ENCODE measurements at places on chromosomes 5 and 9.

DNA sequence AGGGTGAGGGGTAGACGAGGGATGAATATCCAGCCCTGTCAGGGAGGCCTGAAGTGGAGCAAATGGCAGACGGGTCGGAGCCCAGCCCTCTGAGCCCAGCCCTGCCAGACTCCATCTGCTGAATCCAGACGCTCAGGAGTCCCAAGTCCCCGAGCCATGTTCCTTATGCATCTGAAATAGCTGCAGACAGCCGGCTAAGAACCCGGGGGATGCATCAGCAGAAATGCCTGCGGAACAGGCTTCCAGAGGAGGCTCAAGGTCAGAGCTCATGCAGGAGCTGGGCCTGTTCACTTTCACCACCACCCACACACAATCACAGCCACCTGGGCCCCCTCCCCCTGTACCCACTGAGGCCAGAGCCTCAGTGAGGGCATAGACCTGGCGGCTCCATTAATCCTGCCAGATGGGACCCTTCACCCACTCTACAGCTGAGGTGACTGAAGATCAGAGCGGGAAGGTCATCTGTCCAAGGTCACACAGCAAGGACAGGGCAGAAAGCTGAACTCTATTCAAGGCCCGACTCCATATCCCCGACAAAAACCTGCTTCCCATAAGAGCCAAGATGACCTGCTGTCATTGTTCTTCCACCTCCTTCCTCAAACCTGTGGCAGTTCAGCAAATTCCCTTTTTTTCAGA is 24.4 kb upstream of the AKNA start:
- DNase-seq: no peak

DNA sequence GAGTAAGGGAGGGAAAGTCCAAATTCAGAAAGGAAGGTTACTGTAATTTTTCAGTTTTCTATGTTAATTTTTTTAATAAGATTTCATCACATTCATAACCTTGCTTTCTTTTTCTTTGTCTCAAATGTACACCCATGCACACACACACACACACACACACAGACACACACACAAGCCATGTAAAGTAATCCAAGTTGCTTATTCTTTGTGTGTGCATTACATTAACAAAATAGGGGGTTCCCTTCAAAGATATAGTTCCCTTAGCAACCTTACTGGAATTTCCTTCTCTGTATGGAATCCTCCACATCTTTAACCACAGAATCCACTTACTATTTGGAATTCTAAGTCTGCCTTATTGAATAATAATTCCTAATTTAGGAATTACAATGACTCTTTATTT is 32.7 kb downstream of the ZNF366 start:
- no peak for DNase-seq

- DNase-seq: no peak
Measured at GRCh38 chr5:69372394-69372793, 2.8 kb downstream of the RAD17 start.

- DNase-seq: no peak
Measured at GRCh38 chr5:25094219-25094618, 449.4 kb upstream of the CDH10 start.

DNA sequence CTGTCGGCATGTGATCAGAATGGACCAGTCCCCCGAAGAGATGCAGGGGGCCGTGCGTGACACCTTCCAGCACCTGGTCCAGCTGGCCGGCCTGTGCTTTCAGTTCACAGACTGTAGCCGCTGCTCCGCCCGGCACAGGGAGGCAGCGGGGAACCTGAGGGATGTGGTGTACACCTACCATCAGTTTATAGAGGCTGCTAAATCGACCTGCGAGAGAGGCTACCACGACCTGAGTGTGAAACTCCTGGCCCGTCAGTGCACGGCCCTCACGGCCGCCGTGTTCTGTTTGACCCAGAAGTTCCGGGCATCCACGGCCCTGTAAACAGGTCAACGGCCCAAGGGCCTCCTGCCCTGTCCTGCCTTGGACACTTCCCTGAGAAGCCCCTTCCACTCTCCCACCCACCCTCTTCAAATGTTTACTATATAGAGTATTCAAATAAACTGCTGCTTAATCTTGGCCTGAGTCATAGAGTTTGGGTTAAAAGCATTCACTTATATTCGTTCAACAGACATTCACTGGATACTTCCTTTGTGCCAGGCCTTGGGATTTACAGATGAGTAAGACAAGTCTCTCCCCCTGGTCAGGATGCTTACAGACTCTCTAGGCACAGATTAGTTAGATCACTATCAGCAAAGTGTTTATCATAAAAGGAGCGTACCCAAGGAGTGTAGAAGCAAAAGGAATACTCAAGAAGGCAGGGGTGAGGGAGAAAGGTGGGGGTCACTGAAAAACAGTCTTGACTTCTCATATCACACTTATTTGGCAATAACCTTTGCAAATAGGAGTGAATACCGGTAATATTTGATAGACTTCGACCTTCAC is 6.9 kb upstream of the TRMT10B start:
- no peak for DNase-seq

- DNase-seq: no peak
Measured at GRCh38 chr5:74152625-74153254, 487.8 kb downstream of the ENC1 start.

- no peak for DNase-seq
Measured at GRCh38 chr9:111828193-111828592, 33.5 kb upstream of the SHOC1 start.

GRCh38 chr5:138872841-138873465 is 2.2 kb downstream of the LRRTM2 start:
- DNase-seq: no peak

DNA sequence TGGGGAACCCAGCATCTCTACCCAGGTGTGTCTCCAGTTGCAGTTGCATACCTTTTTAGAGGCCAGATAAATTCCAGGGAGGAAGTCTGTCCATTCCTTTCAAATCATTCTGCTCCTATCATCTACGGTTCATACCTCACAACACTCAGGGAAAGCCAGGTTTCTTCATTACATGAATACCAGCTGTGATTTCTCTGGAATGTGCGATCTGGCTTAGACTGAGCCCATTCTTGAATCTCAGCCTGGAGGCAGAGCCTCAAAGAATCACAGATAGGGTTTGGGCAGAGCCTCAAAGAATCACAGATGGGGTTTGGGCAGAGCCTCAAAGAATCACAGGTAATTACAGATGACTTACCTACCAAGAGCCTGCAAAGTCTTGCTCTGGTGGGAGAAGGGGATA is 7.2 kb downstream of the P4HA2 start:
- no peak for DNase-seq

GRCh38 chr5:2254406-2254805 is 371.7 kb upstream of the IRX4 start:
- no peak for DNase-seq

GRCh38 chr9:75390951-75391350 is 302.6 kb downstream of the OSTF1 start:
- DNase-seq: no peak

DNA sequence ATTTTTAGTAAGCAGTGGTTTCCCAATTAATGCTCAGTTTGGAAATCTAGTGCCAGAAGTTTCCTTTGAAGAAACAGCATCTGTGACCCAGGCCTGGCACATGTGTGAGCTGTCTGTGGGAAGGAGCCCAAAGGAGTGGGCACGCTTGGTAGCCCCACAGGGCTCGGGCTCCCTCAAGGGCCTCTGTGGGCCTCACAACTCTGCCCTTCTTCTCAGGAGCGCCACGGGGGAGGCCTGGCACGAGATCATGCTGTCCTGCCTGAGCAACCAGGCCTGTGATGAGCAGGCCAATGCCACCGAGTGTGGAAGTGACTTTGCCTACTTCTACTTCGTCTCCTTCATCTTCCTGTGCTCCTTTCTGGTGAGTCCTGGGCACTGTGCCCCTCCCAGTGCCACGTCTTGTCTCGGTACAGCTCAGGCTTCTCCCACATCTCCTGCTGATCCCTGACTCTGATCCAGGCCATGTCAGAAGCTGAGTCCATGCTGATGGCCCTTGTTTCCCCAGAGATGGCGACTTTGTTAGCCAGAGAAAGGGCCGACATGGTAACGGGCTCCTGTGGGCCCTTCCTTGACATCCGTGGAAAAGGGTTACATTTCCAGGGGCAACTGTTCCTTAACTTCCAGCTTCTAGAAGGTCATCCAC is 200.4 kb downstream of the CACNA1B start:
- DNase-seq: no peak

- DNase-seq: no peak
Measured at GRCh38 chr5:92917044-92917443, 664.0 kb downstream of the NR2F1-AS1 start.

- no peak for DNase-seq
Measured at GRCh38 chr5:105877592-105877991, 1793.1 kb downstream of the EFNA5 start.

DNA sequence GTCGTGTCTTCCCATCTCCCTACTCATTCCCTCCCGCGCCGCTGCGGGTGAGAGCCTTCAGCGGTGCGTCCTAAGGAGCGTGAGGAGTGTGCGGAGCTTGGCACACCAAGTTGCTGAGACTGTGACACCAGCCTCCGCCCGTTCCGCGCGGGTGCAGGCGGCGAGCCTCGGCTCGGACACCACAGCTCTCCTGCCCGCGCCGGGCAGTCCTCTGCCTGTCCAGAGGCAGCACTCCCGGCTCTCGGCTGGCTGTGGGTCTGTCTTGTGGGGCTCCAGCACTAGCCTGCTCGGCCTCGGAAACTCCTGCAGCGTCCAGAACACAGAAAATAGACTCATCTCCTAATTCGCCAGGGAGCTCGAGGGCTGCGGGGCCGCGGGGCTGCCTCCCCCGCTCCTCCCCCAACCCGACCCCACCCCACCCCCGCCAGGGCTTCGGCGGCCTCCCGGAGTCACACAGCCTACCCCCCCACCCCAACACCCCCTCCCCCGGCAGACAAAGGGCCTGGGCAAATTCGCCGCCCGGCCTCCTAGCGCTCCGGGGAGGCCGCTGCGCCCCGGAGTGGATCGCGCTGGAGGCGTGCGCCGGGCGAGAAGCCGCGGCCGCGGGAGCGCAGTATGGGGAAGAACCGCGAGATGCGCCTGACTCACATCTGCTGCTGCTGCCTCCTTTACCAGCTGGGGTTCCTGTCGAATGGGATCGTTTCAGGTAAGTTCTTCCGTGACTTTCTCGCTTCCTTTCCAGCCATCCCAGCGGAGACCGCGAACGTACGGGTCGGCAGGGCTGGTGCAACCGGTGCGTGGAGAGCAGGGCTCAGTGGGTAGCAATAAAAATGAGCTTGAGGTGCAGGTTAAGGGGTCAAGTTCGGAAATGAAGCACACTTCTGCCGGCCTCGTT is at the start of gene ADAMTS19:
Gene ADAMTS19, plus strand, starts transcription at position 522 of the 895 bp plus-strand sequence. Its CDS starts 94 bp downstream, at position 616.
- DNase-seq: no peak

DNA sequence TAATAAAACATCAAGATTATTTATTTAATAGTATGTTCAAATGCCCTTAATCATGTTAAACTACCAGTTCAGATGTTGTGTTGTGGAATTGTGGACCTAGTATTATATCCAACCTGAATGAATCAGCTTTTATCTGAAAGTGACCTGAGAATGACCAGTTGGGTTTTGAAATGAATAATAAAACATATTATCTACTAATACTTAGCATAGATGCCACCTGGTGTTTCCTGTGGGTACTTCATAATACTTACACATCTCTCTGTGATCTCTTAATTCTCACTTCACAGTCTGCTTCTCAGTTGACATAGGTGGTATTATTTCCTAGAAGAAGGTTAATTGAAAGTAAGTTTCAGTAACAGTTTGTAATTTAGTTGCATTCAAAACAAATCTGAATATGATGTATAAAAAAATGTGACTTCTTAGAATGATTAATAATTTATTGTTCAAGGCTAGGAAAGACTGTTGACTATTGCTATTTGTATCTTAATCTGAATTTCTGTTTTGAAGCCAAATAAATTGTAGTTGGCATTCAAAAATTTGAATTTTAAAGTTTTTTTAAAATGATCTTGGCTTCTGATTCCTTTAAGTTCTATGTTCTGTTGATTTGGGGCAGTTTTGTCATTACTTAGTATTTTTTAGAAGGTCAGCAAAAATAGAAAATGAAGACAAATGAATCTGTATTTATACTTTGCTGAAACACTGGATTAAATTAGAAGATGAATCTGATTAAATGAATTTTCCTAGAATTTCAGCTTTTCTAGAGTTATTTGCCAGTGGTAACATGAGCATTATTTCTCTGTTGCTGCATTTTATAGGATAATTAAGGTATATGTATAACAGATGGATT is 48.2 kb downstream of the KIF2A start:
- peak; percentile 32 for DNase-seq

DNA sequence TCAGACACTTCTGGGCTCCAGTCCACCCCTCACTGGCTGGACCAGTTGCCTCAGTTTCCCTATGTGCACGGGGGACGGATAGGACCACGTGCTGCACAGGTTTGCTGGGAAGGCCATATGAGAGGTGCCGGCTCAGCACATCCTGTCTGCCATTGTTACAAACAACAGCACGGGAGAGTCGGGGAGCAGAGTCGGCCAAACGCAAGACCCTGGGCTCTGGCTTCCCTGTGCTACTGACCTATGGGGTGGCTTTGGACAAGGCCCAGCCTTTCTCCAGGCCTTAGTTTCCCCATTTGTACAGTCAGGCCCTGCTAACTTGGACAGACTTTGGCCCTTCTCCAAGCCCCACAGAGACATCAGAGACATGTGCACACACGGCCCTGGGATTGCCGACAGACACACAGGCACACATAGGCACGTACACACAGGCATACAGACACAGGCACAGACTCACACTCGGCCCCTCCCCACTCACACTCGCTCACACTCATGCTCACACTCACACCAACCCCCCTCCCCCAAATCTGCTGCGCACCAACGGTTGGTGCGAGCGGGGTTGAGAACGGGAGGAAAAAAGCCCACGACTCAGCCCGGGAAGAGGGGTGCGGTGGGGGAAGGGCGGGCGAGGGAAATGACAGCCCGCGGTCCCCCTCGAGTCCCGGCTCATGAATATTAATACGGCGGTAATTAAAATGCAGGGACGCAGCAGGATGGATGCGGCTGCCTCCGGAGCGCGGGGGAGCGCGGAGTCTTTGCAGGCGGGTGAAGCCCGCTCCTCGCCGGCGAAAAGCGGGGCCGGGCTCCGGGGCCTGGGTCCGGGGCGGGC is 133.0 kb downstream of the C9orf50 start:
- no peak for DNase-seq

- DNase-seq: no peak
Measured at GRCh38 chr5:78534148-78534904, 114.2 kb downstream of the LHFPL2 start.

DNA sequence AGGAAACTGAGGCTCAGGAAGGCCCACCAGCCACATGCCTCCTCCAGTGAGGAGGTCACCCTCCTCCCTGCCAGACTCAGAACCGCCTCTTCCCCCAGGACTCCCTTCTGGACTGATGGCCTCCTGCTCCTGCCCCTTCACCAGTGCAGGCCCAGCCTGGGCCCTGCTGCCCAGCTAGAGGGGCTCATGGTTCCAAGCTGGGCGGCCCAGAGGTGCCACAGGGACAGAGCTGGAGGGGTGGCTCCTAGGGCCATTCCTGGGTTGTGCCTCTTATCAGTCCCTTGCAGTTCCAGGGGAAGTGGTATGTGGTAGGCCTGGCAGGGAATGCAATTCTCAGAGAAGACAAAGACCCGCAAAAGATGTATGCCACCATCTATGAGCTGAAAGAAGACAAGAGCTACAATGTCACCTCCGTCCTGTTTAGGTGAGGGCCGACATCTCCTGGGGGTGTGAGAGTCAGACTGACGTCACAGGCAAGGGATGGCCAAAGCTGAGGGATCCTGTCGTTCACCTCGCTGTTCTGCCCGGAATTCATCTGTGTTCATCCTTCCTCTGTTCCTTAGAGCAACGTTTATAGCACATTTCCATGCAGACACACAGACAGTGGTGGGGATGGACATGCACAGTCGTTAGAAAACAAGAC is 819 bp downstream of the LCN2 start:
- no peak for DNase-seq

- no peak for DNase-seq
Measured at GRCh38 chr9:82565188-82565969, 497.6 kb downstream of the RASEF start.

GRCh38 chr9:131874447-131874846 is 134.6 kb upstream of the RAPGEF1 start:
- no peak for DNase-seq

- no peak for DNase-seq
Measured at GRCh38 chr9:134919303-134919702, 1.6 kb upstream of the FCN1 start.

All from forelimb muscle (tissue), 1 donor.